Natural killer cell (primary cell): ENCODE measurements at places on chromosomes 5 and 9.

- no peak for DNase-seq
Measured at GRCh38 chr9:120536949-120537640, 42.9 kb downstream of the CDK5RAP2 start.

DNA sequence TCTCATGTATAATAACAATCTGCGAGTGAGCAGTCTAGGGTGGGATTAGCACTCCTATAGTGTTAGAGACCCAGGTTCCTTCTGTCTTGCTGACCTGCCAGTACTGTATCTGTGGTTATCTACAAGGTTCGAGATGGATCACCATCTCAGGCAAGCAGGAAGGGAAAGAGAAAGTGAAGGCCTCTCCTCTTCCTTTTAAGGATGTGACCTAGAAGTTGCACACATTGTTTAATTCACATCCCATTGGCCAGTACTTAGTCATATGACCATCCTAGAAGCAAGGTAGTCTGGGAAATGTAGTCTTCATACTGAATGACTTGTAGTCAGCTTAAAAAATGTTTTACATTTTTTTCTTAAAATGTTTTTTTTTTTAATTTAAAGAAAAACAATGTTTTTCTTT, 168.6 kb downstream of the CARTPT start:
- no peak for DNase-seq

- no peak for DNase-seq
Measured at GRCh38 chr5:36880761-36881160, 4.2 kb downstream of the NIPBL start.

DNA sequence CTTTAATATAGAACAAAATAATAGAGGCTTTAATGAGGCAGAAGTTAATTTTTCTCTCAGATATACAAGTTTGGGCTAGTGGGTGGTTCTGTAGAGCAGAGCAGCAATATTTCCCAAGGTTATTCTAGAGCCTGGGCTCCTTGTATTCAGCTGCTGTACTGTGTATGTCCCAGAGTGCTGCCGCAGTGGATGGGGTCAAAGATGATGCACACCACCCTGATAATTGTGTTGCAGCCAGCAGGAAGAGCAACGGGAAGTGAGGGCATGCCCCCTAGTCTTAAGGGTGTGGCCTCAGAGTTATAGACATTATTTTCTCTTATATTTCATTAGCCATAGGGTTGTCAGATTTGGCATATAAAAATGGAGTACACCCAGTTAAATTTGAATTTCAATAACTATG, 23.9 kb upstream of the KIF4B start:
- no peak for DNase-seq
